ENCODE measurements at places on chromosomes 6 and 20. TPM values are rescaled to one million over a fixed set of nuclear protein-coding genes. Genes with fewer than 3 reads are reported as not detected.

DNA sequence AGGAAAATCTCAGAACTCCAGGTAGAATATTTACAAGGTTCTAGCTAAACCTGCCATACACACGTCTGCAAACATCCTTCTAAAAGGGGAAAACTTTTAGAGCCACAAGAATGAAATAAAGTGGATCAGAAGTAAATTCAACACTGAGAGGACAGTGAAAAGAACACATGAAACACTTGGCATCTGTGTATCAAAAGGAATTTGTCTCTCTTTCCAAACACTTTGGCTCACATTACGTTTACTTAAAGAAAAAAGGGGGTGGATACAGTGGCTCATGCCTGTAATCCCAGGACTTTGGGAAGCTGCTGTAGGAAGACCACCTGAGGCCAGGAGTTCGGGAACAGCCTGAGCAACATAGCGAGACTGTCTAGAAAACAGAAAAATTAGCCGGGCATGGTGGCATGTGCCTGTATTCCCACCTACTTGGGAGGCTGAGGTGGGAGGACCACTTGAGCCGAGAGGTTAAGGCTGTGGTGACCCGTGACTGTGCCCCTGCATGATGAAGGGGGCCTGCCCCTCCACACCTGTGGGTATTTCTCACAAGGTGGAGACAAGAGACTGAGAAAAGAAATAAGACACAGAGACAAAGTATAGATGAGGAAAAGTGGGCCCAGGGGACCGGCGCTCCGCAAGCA is 35.4 kb downstream of the NINL start:
- no peak for DNase-seq

DNA sequence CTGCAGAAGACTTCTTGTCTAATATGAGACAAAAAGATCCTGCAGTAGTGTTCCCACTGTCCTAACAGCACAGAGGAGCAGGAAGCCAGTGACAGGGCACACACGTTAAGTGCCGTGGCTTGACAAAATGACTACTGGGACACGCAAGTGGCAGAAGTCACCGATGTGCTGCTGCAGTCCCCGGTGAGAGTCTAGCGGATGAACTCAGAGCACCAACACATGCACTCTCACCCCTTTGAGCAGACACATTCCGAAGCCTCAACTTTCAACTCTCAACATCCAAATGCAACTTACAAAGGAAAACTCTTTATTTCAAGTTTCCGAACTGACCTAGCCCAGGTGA is 898 bp downstream of the LAMA4 start:
- no peak for DNase-seq

DNA sequence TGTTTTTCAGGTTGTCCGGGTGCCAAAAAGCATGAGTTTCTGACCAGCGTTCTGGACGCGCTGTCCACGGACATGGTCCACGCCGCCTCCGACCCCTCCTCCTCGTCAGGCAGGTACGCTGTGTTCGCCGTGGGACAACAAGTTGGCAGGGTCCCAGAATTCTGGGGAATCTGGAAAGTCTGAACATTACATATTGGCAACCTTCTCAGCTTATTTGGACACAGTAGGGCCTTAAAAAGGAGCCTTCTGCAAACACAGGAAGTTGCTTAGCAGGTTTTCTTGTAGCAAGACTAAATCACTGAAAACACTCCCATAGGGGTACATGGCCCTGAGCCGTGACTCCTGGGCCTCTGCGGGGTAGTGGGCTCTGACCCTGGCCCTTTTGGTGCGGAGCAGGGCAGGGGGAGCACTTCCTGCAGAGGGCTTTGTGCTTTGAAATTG is 209.7 kb downstream of the SMOC2 start:
- no peak for DNase-seq

GRCh38 chr6:138787138-138787537 is 8.7 kb upstream of the ECT2L start:
- DNase-seq: no peak

GRCh38 chr6:108497883-108498282 is 62.8 kb upstream of the FOXO3 start:
- DNase-seq: peak; percentile 41

DNA sequence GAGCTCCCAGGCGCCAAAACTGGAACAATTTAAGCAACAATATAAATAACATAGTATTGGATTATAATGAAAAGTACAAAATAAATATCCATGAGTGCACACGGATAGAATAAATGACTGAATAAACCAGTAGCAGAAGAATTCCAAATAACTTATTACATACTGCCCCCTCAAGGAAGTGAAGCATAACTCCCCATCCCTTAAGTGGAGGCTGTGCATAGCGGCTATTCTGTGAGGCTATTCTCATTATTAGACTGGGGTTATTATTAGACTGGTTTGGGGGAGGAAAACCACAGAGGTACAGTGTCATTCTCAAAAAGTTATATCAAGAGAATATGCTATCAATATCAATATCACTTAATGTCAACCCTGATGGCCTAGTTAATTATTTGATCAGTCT is 94.4 kb upstream of the SIRPA start:
- DNase-seq: no peak

DNA sequence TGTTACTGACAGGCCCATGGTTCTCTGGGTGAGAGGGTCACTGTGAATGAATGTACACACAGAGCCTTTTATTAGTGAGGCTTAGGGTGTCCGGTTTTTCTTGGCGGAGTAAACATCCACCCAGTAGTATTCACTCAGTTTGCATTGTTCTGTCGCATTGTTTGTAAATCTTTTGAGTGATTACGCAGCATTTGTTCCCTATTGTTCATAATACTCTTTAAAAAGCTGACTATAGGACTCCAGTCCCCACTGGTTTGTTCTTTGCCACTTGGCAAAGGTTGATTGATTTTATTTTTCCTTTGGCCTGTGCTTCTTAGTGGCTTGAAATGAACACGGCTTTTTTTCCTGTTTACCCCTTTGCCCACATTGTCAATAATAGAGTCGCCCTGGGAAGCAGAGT is 130.1 kb upstream of the ESR1 start:
- DNase-seq: no peak

- peak; percentile 43 for DNase-seq
Observed at GRCh38 chr20:23399568-23400241, 21.6 kb downstream of the NAPB start.

DNA sequence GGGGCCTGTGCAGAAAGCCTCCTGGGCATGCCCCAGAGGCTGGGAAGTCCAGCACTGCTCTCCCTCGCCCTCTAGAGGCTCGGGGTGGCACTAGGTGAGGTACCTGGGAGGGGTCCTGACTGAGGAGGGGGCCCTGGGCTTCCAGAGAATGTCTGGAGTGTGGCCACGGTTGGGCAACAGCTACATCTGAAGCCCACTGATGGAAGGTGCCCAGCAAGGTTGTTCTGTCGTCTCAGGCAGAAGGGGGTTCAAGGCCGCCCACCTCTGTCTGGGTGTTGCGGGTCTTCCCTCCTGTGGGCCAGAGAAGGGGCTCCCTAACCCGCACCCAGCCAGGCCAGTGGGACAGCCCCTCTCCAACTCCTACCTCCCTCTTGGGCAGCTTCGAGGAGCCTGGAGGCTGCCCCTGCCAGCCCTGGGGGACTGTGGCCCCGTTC is 11.4 kb upstream of the VEGFA start:
- DNase-seq: no peak

DNA sequence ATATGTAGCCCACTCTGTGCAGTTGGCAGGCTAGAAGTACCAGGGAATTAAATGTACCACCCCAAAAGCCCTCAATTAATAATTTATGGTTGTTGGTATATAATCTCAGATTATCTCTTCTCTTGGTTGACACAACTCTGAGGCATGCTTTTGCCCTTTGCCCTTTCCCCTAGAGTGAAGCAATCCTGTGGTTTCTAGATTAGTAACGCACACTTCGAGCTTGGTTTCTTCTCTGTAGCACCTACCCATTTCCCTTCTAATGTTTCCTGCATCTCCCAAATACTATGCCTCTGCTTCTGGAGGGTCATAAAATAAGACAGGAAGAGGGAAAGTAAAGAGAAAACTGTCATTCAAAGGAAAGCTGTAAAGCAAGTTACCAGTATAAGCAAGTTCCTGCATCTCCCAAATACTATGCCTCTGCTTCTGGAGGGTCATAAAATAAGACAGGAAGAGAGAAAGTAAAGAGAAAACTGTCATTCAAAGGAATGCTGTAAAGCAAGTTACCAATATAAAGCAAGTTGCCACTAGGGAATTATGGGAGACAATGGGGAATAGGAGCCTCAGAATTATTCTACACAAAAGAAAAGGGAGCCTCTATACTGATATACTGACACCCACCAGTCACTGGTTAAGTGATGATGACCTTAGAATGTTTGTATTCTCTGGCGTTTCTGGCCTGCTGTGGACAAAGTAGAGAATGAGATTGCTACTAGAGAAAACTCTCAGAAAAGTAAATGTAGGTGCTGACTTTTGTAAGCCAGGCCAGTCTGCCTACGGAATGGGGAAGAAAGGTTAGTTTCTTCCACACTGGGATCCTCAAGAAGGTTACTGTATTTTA is 862.6 kb upstream of the MAN1A1 start:
- no peak for DNase-seq

- peak; percentile 57 for DNase-seq
Observed at GRCh38 chr6:41367700-41368099, 32.3 kb downstream of the NCR2 start.

GRCh38 chr6:99165838-99166237 is 183.6 kb downstream of the FAXC start:
- DNase-seq: no peak

- DNase-seq: no peak
Observed at GRCh38 chr20:50726955-50727791, 4.2 kb upstream of the PARD6B start.

GRCh38 chr20:36666181-36666740 is 20.3 kb upstream of the SLA2 start:
- DNase-seq: peak; percentile 16

- peak; percentile 76 for DNase-seq
Observed at GRCh38 chr20:56440346-56441007, 27.9 kb upstream of the RTF2 start.

DNA sequence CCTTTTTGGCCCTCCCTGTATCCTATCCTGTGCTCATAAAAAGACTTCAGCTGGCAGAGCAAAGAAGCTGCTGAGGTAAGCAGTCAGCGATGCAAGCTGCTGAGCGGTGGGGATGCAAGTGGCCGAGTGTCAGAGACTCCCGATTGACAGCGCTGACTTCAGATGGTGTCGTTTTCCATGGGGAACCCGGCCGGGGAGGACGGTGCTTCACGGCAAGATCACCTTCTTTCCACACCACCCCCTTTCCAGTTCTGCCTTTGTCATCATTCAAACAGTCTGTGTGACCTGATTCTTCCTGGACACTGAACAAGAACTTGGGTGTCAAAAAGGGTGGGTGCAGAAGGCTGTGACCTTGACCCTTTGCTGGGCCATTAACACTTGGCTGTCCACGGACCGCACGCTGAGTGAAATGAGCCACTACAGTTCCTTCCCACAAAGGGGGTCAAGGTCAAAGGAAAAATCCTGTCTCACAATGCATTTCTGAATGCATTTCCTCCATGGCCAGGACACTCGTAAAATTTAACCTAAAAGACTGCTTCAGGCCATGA is 52.9 kb upstream of the UNC93A start:
- DNase-seq: no peak

GRCh38 chr6:6588064-6588923 is at the start of gene LY86:
LY86 (plus strand) TSS chr6:6588720; CDS start chr6:6588735, 15 bp downstream.
- no peak for DNase-seq

The NOX3 gene
- not detected for total RNA-seq

The LAMA2 gene
- total RNA-seq: 121 TPM

The BIRC7 gene
- not detected for total RNA-seq

The TRMT11 gene
- total RNA-seq: 23.4 TPM

The UBD gene
- total RNA-seq: not detected

Data from myocyte (in vitro differentiated cells).